ENCODE measurements at places on chromosomes 7 and 10.

DNA sequence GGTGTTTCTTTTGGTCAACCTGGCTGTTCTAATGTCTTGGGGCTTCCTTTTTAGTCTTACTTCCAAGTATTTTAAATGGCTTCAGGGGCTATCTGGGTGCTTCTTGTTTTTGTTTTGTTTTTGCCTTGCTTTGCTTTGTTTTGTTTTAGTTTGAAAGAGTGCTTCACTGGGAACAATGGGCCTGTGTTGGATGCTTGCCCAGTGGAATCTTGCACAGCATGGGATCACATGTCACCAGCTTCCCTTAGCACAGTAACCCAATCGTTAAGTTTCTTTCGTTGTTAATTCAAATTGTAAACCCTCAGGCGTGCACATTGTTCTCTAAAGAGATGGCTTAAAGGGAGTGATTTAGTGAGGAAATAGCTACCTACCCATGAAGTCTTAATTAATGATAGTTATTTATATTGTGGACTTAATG lies 8.9 kb downstream of the COL17A1 start:
- DNase-seq, result peak; percentile 92

DNA sequence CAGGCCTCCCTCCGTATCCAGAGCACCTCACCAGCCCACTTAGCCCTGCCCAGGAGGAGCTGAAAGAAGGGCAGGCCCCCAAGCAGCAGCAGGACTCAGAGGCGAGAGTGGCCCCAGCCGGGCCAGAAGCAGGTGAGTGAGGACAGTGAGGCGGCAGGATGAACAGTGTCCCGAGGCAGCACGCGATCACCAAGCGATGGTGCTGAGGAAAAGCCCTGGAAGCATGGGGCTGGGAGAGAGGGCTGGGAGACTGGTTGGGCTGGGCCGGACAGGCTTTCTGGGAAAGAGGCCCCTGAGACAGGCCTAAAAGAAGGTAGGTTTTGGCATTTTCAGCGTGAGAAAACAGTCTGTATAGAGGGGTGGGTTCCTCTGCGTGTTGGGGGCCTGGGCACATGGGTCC lies 16.4 kb downstream of the ZNF783 start:
- DNase-seq, result no peak

DNA sequence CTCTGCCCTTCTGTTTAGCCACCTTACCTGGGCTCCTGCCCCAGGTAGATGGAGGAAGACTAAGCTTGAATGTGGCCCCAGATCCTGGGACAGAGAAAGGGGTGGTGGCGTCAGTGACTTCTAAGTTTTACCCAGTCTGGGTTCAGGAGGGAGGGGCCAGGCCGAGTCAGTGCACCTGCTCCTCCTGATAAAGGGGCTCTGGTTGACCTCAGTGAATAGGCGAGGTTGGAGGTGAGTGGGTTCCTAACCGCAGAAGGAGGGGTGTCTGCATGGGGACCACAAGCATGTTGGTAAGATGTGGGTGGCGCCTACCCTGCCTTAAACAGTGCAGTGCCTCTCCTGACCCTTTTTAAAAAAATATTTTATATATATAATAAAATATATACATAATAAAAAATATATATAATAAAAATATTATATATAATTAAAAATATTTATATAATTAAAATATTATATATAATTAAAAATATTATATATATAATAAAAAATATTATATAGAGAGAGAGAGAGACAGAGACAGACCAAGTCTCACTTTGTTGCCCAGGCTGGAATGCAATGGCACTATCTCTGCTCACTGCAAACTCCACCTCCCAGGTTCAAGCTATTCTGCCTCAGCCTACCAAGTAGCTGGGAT lies 97.3 kb upstream of the GTF2I start:
- no peak for DNase-seq

DNA sequence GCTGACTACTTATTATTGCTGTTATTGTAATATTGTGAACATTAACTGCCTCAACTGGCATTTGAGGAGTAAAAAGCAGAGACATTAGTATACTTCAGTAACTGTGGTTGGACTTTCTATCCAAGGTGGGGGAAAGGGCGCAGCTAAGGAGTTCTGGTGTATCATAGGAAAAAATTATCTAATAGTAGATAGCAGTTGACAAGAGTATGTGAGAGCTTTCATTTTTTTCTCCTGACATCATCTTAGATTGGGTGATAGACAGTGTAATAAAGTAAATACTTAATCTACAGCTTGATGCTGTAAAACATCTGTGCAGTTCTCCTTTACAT lies 68.9 kb downstream of the PHTF2 start:
- DNase-seq, result no peak

DNA sequence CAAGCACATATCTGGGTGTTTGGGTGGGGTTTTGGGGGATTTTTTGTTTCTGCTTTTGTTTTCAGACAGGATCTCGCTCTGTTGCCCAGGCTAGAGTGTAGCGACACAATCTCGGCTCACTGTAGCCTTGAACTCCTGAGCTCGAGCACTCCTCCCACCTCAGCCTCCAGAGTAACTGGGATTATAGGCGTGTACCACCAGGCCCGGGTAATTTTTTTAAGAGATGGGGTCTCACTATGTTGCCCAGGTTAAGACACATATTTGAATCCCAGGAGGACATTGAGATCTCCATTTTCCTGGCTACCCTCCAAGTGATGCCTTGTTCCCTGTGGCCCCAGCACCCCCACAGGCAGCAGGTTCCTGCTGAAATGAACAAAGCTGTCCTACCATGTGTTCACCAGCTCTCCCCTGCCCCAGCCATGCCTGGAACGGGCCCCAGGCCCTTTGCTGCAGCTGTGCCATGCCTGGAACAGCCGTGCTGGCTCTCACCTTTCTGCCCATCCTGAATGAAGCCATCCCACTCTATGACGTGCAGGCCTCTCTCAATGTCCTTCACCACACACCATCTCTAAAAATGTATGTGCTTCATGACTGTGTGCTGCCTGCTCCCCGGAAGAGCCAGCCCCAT lies 55.0 kb upstream of the DNAAF5 start:
- DNase-seq, result no peak

- DNase-seq, result no peak
Observed at GRCh38 chr10:114517368-114518250, 113.3 kb upstream of the AFAP1L2 start.

- no peak for DNase-seq
Observed at GRCh38 chr10:70602665-70603448, at the start of gene PRF1. Gene PRF1 (minus strand): TSS chr10:70602741. CDS start chr10:70600902, 1,839 bp downstream.

DNA sequence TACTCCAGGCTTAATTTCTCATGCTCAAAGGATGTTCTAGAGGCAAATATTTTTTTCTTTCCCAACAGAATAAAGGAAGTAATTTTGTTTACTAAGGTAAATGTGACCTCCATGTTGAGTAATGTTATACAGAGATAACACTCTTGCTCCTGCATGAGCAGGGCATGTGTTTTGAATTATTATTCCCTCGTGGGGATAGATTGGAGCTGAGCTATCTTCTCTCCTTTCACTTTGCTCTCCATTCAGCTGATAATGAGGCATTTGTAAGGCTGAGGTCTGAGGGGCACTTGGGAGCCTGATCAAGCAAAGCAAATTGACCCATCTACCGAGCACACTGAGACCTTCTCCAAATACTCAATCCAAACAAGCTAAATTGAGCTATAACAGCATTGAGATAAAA lies 50.7 kb upstream of the GHITM start:
- no peak for DNase-seq

- DNase-seq, result no peak
Observed at GRCh38 chr10:123798856-123799255, 92.8 kb downstream of the CPXM2 start.

DNA sequence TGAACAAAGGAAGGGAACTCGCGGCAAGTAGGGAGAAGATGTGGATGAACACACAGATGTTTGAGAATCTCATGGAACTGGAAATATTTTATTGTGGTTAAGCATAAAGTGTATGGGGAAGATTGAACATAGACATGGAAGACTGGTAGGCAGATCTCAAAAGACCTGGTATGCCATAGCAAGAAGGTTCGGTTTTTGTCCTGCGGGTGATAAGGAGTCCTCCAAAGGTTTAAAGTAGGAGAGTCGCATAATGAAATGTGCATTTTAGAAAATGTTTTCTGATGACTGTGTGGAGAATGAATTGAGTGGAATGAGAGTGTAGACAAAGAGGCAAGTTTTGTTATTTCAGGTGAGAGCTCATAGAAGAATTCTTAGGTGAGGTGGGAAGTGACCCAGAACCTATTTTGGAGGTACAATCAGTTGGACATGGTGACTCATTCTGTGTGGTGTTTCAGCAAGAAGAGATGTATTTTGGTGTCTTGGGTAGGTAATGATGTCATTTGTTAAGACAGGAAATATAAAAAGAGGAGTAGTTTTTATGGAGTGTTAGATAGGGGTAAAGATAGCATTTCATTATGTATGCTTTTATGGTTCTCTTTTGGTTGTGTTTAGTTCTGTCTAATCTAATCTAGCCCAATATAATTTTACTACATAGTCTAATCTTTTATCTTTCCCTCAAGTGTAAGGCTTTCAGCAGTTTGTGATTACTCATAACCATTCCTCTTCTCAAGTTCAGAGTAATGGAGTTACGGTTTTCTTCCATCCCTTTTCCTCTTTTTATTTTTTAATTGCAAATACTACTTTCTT lies 239.2 kb downstream of the EXOC4 start:
- no peak for DNase-seq

DNA sequence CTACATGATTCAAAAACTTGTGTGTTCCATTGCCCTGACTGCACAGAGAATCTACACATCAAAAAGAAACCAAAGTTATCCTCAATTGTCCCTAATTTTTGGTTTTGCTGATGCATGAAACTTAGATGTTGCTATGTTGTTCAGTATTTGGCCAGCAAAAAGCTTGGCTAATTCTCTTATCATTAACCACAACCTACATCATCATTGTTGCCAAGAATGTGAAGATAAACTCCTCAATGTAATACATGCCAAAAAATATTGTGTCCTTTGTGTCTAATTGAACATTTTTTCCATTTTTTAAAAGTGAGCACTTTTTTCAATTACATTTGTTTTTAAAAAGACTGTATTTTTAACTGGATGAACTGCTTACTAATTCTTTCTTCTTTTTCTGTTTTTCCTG lies 268.0 kb upstream of the SEMA3D start:
- no peak for DNase-seq
